Stimulated activated CD4-positive, alpha-beta T cell treated with anti-CD3 and anti-CD28 coated beads, Interleukin-1b, Interleukin-23, amount 100 ng/mL, for 48 hours (primary cell): ENCODE measurements at places on chromosomes 1 and 21.

DNA sequence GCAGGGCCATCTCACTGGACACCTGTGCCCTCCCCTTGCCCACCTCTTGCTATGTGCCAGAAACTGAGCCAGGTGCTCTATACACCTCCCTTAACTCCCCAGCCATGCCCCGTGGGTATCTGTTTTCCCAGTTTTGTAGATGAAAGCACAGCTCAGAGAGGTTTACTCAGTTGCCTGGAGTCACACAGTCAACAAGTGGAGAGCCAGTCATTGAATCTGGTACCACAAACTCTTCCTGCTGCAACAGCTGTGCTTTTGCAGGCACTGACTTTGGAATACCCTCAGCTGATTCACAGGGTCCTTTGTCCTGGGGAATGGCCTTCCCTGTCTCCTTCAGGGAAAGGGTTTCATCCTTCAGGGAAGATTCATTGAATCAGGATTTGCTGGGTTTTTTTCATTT lies 22.1 kb downstream of the PAX7 start:
- no peak for DNase-seq

GRCh38 chr1:33146003-33146402 lies 35.8 kb downstream of the TRIM62 start:
- DNase-seq: no peak

DNA sequence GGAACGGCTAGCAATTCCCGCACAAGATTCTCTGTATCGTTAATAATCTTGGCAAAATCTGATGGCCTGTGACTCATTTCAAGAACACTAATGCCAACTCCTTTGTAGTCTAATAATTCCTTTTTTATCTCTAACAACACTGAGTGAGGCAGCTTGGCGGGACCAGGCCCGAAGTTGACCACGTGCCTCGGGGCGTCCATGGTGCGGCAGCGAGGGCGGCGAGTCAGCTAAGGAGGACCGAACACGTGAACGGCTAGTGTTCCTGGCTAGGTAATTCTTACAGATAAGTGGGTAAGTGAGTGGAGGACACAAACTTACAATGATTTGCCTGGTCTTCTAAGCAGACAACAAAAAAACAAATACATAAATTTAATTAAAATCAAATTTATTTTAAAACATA lies 49.3 kb upstream of the ADGRL4 start:
- no peak for DNase-seq

DNA sequence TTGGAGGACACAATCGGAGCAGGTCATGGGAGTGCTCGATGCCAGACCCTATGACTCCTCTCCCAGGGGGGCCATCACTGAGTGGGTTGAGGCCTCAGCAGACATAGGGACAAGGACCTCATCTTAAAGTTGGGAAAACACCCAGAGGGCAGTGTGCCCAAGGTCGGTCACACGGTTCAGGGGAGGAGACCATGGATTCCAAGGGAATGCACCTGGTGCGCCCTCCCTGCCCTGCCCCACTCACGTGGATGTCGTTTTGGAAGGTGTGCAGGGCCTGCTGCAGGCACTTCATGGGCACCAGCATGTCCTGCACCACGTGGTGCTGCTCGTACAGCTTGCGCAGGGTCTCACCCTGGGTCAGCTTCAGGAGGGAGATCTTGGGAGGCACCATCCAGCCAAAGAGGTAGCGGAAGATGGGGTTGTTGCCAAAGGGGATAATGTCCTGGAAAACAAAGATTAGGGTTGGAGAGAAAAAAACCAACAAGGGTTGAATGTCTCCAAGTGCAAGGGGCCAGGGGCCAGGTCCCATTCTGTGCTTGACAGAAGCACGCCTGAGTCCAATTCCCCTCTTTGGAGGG lies 33.1 kb downstream of the DHCR24 start:
- no peak for DNase-seq

DNA sequence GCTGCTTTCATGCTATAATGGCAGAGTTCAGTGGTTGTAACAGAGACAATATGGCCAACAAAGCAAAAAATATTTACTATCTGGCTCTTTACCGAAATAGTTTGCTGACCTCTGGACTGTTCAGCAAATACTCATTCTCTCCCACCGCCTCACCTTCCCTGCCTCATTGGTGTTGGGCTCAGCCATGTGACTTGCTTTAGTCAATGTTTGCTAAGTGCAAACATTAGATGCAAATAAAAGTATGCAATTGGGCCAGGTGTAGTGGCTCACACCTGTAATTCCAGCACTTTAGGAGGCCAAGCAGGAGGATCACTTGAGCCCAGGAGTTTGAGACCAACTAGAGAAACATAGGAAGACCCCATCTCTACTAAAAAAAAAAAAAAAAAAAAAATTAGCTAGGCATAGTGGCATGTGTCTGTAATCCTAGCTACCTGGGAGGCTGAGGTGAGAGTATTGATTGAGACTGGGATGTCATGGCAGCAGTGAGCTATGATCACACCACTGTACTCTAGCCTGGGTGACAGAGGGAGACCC lies 55.1 kb downstream of the RPL5 start:
- no peak for DNase-seq

DNA sequence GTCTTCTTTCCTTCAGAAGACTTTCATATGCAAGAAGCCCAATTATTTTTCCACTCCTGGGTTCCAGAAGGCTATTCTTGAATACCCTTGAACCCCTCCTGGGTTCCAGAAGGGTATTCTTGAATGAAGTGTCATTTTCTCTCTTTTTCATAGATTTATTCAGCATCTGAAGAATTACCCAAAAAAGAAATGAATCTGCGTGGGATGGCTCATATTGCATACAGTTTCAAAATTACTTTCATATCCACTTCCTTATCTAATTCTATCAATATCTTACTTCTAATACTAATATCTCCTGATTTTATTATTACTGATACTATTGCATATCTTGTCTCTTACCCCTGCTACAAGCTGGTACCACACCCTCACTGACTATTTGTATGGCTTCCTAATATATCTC lies 22.6 kb upstream of the RABGAP1L start:
- DNase-seq: no peak

DNA sequence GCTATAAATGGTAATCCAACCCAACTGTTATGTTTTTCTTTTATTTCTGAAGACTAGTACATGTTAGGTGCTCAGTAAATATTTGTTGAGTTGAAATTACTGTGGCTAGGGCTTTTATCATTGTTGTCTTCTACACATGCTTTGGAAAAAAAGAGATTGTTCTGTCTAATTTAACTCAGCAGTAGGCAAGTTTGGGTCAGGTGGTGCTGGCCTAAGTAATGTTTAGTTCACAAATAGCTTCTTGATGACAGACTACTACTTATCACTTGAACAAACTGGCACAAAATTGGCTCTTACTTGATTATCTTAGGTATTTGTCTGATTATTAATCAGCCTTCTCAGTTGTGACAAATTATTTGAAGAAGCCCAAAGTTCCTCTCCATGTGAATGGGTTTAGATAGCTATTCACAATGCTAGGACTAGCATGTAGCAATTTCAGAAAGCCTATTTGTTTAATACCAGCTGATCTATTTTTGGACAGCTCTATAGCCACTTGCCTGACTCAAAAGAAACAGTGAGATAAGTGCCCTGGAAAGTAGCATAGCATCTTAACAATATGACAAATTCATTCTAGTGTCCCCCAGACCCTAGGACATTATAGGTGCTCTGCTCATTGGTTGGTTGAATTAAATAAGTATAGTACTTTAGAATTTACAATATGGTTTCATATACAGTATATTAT lies 32.6 kb downstream of the TMEM200B start:
- DNase-seq: no peak

GRCh38 chr1:221263831-221264767 lies 384.9 kb downstream of the HLX start:
- peak; percentile 25 for DNase-seq

DNA sequence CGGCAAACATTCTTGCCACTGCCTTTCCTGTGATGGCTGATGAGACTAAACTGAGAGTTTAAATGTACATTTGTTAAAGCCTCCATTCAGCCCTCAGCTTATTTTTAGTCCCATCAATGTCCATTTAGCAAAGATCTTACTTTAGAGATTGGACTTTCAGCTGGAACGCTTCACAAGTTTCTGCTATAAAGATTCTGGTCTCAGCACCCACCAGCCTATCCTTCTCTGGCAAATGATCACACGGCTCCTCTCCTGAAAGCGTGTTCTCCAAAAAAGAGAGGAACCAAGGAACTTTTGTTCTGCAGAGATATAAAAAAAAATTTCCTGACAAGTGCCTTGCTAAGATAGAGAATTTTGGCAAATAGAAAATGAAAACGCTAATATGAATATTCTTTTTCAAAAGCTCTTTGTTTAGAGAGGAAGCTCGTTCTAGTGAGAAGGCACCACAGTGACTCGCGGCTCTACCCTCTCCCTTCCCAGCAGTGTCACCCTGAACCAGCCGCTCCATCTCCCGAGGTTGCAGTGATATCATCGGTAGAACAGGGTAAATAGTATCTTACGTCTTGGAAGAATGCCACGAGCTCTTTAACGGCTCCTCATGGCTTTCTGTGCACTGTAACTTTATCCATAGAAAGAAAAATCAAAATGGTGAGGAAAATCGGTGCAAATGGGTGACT lies 200.2 kb downstream of the APP start:
- no peak for DNase-seq
